ENCODE measurements at places on chromosomes 4 and X. TPM values are rescaled to one million over a fixed set of nuclear protein-coding genes. Genes with fewer than 3 reads are reported as not detected.

DNA sequence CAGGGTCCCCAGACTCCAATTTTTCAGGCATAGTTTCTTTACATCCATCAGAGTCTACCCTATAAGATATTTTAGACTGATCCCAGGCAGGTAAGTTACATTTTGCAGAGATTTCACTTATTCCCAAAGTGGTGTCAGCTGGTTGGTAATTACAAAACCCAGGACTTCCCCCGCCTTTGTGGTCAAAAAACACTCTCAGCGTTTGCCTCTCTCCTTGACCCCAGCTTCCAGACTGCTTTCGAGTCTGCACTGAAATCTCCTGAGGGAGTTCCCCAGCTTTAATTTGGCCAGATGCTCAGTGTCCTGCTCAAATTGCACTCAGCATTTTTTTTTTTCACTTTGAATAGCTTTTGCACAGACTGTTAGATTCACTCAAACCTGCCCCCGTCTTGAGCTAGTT, 11.2 kb upstream of the AMOT start:
- DNase-seq, result no peak
- no peak overlapping the region for H3K27ac ChIP-seq
- H3K4me3 ChIP-seq, result no peak overlapping the region
- peaks cover 42% of the 10 kb centered on the region for H3K27me3 ChIP-seq

FRMD7 gene
- total RNA-seq, result 0.44 TPM

SAGE1 gene
- not detected for total RNA-seq

NEXMIF gene
- not detected for total RNA-seq

DUX4 gene
- total RNA-seq, result not detected

GRCh38 chr4:119735165-119735651, 106.6 kb upstream of the PDE5A start:
- peaks cover 62% of the 10 kb centered on the region for H3K4me1 ChIP-seq
- no peaks in the 10 kb centered on the region for H3K36me3 ChIP-seq
- no peaks in the 10 kb centered on the region for H3K27me3 ChIP-seq
- H3K27ac ChIP-seq, result peak overlapping the region; percentile 95

ADAM29 gene
- not detected for total RNA-seq

All from osteocyte (in vitro differentiated cells).